ENCODE measurements at places on chromosomes 2 and 18. TPM values are rescaled to one million over a fixed set of nuclear protein-coding genes. Genes with fewer than 3 reads are reported as not detected.
A peak's percentile ranks its signal among the peaks of the same experiment; 100 is the strongest.

Gene PSMA8
- total RNA-seq: not detected

Gene ZNF513
- total RNA-seq: 30.4 TPM

Gene EFR3B
- 0.47 TPM for total RNA-seq

Gene SPRED2
- 21.0 TPM for total RNA-seq

Gene LBX2
- 2.8 TPM for total RNA-seq

Gene UGT1A4
- not detected for total RNA-seq

Gene FBXO36
- total RNA-seq: 2.7 TPM

GRCh38 chr2:212953170-212953920 lies 198.1 kb downstream of the IKZF2 start:
- H3K27ac ChIP-seq: no peak overlapping the region
- H3K27me3 ChIP-seq: no peaks in the 10 kb centered on the region
- no peaks in the 10 kb centered on the region for H3K4me1 ChIP-seq
- no peak for DNase-seq
- H3K4me3 ChIP-seq: no peak overlapping the region

DNA sequence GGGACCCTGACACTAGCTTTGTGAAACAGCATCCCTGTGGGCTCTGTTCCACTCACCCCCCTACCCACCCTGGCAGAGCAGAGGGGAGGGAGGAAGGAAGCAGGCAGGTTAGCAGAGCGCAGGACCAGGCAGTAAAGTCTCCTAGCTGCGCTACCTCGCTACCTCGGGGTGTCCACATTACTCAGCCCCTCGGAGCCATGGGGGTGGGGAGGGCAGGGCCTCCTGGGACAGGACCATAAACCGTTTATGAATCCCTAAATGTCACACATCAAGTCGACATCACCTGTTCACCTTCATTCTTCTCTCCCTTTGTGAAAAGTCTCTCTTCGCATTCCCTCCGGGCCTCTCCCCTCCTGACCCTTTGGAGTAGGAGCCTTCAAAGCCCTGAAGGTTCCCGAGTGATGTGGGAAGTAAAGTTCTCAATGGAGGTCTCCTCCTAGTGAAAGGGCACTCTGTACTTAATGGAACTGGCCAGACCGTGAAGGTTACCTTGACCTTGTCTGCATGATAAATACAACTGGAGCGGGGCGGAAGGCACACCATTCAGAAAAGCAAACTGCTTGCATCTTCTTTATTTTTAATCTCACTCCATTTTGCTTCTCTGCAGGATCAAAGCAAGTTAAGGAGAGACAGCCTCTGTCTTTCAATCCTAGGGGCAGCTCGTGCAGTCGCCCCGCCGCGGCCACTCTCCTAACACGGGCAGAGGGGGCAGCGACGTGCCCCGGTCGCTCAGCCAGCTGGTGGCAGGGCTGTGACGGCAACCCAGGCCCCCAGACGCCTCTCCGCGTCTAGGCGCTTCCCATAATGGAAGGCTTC lies 23.7 kb upstream of the SMAD7 start:
- peaks cover 4% of the 10 kb centered on the region for H3K4me1 ChIP-seq
- H3K36me3 ChIP-seq: no peaks in the 10 kb centered on the region
- H3K4me3 ChIP-seq: no peak overlapping the region
- H3K27me3 ChIP-seq: no peaks in the 10 kb centered on the region
- H3K27ac ChIP-seq: peak overlapping the region; percentile 87

- no peak for DNase-seq
- no peak overlapping the region for H3K4me3 ChIP-seq
- no peak overlapping the region for H3K27ac ChIP-seq
Measured at GRCh38 chr2:30412684-30413570, 34.1 kb upstream of the LCLAT1 start.

GRCh38 chr2:30293303-30293921 lies 62.1 kb downstream of the LBH start:
- H3K4me3 ChIP-seq: no peak overlapping the region
- no peak for DNase-seq
- no peak overlapping the region for H3K27ac ChIP-seq
- no peaks in the 10 kb centered on the region for H3K36me3 ChIP-seq
- no peaks in the 10 kb centered on the region for H3K27me3 ChIP-seq

- no peaks in the 10 kb centered on the region for H3K4me1 ChIP-seq
- H3K36me3 ChIP-seq: no peaks in the 10 kb centered on the region
- no peaks in the 10 kb centered on the region for H3K27me3 ChIP-seq
- DNase-seq: no peak
- H3K4me3 ChIP-seq: no peak overlapping the region
- no peak overlapping the region for H3K27ac ChIP-seq
Measured at GRCh38 chr2:51472300-51472699, 440.4 kb upstream of the NRXN1 start.

DNA sequence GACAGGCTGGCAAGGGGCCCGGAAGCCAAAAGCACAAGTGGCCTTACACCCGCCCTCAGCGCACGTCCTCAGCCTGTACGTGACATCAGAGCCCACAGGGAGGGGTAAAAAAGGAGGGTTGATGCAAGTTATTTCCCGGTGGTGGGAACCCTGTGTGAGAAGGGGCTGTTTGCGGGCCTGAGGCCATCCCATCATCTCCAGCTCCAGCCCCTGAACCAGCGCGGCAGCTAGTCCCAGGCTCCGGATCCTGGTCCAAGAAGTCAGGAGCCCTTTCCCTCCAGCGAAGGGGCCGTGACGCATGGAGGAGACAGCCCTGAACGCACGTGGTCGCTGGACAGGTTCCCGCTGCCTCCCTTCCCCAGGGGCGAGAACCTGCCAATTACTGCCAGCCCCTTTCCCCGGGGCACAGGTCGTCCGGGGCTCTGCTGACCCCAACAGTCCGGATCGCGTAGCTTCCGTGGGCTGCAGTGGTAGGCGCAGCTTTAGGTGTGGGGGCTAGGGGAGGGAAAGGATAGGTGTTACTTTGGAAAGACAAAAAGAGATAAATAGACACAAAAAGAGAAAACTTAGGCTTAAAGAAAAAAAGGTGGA lies 1.3 kb upstream of the LRP2 start:
- DNase-seq: peak; percentile 46
- H3K27ac ChIP-seq: no peak overlapping the region
- peaks cover 37% of the 10 kb centered on the region for H3K4me1 ChIP-seq
- H3K36me3 ChIP-seq: no peaks in the 10 kb centered on the region
- H3K4me3 ChIP-seq: peak overlapping the region; percentile 17
- no peaks in the 10 kb centered on the region for H3K27me3 ChIP-seq

DNA sequence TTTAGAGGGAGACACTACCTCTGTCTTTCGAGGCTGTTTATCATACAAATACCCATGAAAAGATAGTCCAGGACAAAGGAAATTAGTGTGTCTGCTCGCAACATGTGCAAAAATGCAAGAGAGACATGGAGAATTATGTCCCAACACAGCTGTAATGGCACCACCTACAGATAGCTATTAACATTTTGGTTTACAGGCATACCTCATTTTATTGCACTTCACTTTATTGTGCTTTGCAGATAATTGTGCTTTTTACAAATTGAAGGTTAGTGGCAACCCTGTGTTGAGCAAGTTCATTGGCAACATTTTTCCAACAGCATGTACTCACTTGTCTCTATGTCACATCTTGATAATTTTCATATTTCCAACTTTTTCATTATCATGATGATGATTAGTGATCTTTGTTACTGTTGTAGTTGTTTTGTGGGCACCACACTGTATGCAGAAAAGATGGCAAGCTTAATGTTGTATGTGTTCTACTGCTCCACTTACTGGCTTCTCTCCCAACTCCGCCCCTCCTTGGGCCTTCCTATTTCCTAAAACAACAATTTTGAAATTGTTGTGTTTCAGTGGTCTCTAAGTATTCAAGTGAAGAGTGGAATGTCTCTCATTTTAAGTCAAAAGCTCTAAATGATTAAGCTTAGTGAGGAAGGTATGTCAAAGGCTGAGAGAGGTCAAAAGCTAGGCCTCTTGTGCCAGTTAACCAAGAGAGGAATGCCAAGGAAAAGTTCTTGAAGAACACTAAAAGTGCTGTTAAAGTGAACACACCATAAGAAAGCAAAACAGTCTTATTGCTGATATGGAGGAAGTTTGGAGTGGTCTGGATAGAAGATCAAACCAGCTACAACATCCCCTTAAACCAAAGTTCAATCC lies 52.0 kb downstream of the ANKRD12 start:
- no peak overlapping the region for H3K27ac ChIP-seq
- no peaks in the 10 kb centered on the region for H3K4me1 ChIP-seq
- DNase-seq: no peak

GRCh38 chr2:203994735-203995134 lies 58.2 kb downstream of the ICOS start:
- DNase-seq: no peak
- H3K36me3 ChIP-seq: no peaks in the 10 kb centered on the region
- no peak overlapping the region for H3K4me3 ChIP-seq

DNA sequence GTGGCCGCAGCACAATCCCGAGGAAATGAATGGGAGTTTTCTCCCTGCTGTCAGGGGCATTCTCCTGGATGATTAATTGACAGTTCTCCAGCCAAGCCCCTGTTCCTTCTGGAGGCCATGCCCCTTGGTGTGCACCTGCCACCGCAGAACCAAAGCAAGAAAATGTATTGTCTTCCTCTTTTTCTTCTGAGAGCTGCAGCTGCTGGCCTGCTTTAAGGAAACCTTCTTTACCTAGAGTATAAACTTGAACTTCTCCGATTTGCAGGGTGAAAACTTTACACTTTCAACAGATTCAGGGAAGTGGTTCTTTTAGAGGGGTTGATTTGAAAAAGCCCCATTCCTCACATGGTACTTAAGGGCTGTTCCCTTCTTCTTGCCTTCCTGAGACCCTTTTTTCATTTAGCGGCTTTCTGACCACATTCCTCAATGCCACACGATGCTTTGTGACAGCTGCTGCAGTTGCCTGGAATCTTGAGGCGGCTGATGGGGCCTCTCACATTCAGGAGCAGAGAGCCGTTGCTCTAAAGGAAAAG lies 402.8 kb downstream of the TXNL1 start:
- no peaks in the 10 kb centered on the region for H3K36me3 ChIP-seq
- no peaks in the 10 kb centered on the region for H3K27me3 ChIP-seq
- no peaks in the 10 kb centered on the region for H3K4me1 ChIP-seq

DNA sequence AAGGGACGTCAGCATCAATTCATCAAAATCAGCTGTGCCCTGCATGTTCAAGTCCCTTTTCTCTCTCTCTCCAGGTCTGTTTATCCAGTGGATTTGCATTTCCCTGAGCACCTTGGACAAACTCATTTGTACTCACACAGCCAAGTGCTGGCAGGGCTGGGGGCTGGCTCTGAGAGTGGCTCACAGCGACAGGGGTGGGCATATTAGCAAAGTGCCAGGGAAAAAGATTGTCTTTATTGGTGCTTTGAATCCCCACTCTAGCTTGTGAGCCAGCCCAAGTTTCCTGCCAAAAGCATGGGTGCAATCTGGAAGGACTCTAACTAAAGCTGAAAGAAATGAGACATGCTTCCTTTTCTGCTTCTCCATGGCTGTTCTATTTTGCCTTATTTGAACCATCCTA lies 56.6 kb downstream of the ACOXL start:
- no peak overlapping the region for H3K27ac ChIP-seq
- H3K4me1 ChIP-seq: no peaks in the 10 kb centered on the region
- no peaks in the 10 kb centered on the region for H3K27me3 ChIP-seq
- no peak for DNase-seq
- no peak overlapping the region for H3K4me3 ChIP-seq

DNA sequence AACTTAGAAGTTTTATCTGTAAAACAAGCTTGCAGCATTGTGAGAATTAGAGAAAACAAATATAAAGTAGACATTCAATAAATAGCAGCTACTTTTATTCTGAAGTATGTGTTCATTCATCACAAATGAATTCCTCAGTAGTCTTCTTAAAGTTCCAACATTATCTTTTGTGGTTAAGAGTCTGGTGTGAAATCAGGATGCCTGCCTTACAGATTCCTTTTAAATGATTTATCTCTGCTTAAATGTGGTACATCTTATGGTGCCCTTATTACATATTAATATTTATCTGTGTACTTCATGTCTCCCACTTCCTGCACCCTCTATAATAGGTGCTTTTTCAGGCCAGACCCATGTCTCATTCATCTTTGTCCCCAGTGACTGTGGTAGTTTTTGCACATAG lies 595.0 kb downstream of the STK39 start:
- H3K4me3 ChIP-seq: no peak overlapping the region
- H3K27me3 ChIP-seq: no peaks in the 10 kb centered on the region
- H3K4me1 ChIP-seq: no peaks in the 10 kb centered on the region
- no peak for DNase-seq
- H3K27ac ChIP-seq: no peak overlapping the region

GRCh38 chr2:140627136-140627535 lies 1503.7 kb downstream of the LRP1B start:
- no peaks in the 10 kb centered on the region for H3K27me3 ChIP-seq
- no peak for DNase-seq
- H3K36me3 ChIP-seq: no peaks in the 10 kb centered on the region
- no peak overlapping the region for H3K4me3 ChIP-seq
- H3K27ac ChIP-seq: no peak overlapping the region

GRCh38 chr18:74724186-74724585 lies 126.5 kb downstream of the ZNF407 start:
- no peaks in the 10 kb centered on the region for H3K4me1 ChIP-seq
- H3K4me3 ChIP-seq: no peak overlapping the region
- no peak for DNase-seq
- no peaks in the 10 kb centered on the region for H3K36me3 ChIP-seq
- no peak overlapping the region for H3K27ac ChIP-seq
- no peaks in the 10 kb centered on the region for H3K27me3 ChIP-seq

DNA sequence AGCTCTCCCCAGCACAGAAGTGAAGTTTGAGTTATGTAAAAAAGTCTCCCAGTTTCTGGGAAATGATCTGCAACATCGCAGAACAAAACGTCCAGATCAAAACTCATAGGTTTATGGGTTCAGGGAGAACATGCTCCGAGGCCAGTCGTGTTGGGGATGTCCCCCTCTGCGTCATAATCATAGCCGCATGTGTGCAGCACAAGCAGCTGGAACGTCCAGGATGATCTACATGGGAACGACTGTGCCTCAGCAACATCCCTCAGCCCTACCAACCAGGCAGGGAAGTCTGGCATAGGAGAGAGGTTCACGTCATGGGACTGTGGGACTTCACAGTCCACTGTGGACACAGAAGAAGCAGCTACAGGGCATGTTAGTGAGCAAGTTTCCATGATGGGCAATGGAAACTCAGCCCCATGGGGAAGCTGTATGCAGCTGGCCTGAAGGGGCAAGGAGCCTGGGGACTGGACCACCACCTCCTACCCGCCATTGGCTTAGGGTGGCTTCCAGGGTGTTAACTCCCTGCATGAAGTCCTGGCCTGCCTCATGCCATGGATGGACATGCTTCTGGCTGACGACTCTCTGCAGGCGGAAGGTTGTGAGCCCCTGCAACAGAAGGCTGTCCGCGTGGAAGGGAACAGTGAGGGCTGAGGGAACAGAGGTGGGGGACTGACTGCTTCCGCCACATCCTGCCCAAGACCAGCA lies 96.9 kb downstream of the COPS8 start:
- DNase-seq: no peak
- no peaks in the 10 kb centered on the region for H3K36me3 ChIP-seq
- H3K27me3 ChIP-seq: no peaks in the 10 kb centered on the region
- peak overlapping the region; percentile 45 for H3K27ac ChIP-seq
- no peaks in the 10 kb centered on the region for H3K4me1 ChIP-seq
- H3K4me3 ChIP-seq: no peak overlapping the region

DNA sequence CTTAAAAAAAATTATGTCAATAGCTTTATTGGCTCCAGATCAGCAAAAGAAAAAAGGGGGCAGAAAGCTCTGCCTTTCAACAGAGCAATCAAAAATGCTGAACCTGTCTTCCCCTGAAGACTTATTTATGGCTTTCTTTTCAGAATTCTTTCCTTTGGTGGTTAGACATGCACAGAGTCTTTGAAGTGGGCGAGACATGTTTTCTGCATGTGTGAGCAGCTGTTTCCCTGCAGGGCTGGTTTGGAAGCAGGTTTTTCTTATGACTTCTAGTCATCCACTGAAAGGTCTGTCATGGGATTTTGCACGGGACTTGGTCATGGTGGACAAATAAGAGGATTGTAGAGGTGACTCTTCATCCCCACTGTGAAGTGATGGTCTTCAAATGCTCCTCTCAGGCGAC lies 160.3 kb downstream of the VAPA start:
- H3K4me3 ChIP-seq: no peak overlapping the region
- no peaks in the 10 kb centered on the region for H3K4me1 ChIP-seq
- no peaks in the 10 kb centered on the region for H3K27me3 ChIP-seq
